ENCODE measurements at places on chromosomes 7 and 10. TPM values are rescaled to one million over a fixed set of nuclear protein-coding genes. Genes with fewer than 3 reads are reported as not detected.

- peaks cover 2% of the 10 kb centered on the region for H3K4me1 ChIP-seq
- DNase-seq: no peak
- no peaks in the 10 kb centered on the region for H3K27me3 ChIP-seq
Observed at GRCh38 chr7:91343420-91343960, 79.3 kb downstream of the FZD1 start.

GRCh38 chr10:13310518-13311176, 10.8 kb upstream of the PHYH start:
- no peaks in the 10 kb centered on the region for H3K36me3 ChIP-seq
- H3K4me3 ChIP-seq: no peak overlapping the region
- no peaks in the 10 kb centered on the region for H3K27me3 ChIP-seq

GRCh38 chr10:18822156-18822555, 162.9 kb downstream of the ARL5B start:
- no peak overlapping the region for H3K27ac ChIP-seq
- no peaks in the 10 kb centered on the region for H3K4me1 ChIP-seq
- H3K36me3 ChIP-seq: no peaks in the 10 kb centered on the region
- DNase-seq: no peak
- H3K27me3 ChIP-seq: no peaks in the 10 kb centered on the region
- no peak overlapping the region for H3K4me3 ChIP-seq

DNA sequence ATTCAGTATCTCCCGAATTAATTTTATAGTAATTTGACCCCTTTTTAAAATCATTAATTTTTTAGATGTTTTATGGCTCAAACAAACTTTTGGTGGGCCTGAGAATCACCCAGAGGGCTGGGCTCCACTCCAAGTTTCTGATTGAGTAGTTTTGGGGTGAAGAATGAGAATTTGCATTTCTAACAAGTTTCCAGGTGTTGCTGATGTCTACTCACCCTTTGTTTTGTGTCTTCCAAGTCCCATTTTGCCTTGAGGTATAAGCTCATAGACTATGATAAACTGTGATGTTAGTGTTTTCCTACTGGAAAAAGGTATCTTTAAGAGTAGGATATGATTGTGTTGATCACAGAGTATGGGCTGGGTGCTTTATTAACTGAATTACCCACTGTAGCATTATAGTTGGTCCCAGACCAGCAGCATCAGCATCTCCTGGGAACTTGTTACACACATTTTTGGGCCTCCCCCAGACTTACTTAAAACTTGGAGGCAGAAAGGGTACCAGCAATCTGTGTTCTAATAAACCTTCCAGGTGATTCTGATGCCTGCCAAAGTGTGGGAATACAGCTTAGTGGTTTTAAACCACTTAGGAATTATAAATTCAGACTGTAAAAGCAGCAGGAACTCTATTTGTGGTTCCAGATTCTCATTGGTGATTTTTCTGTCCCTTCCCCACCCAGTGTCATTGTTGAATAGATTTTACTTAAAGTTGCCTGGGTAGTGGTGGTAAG, 19.1 kb downstream of the ZNRF2 start:
- H3K36me3 ChIP-seq: no peaks in the 10 kb centered on the region
- no peaks in the 10 kb centered on the region for H3K27me3 ChIP-seq
- DNase-seq: no peak
- no peak overlapping the region for H3K4me3 ChIP-seq

- H3K27me3 ChIP-seq: no peaks in the 10 kb centered on the region
- no peak overlapping the region for H3K27ac ChIP-seq
- no peaks in the 10 kb centered on the region for H3K36me3 ChIP-seq
- no peak for DNase-seq
- peaks cover 2% of the 10 kb centered on the region for H3K4me1 ChIP-seq
Observed at GRCh38 chr7:50718311-50718710, 64.4 kb downstream of the GRB10 start.

GRCh38 chr10:132036887-132037675, 28.7 kb upstream of the JAKMIP3 start:
- no peaks in the 10 kb centered on the region for H3K36me3 ChIP-seq
- no peak overlapping the region for H3K27ac ChIP-seq
- no peaks in the 10 kb centered on the region for H3K27me3 ChIP-seq
- no peak for DNase-seq
- H3K4me1 ChIP-seq: peaks cover 4% of the 10 kb centered on the region
- H3K4me3 ChIP-seq: peak overlapping the region; percentile 29

- no peak overlapping the region for H3K27ac ChIP-seq
- DNase-seq: no peak
- no peaks in the 10 kb centered on the region for H3K36me3 ChIP-seq
- no peaks in the 10 kb centered on the region for H3K4me1 ChIP-seq
Observed at GRCh38 chr7:22223807-22224206, 133.1 kb downstream of the RAPGEF5 start.

GRCh38 chr10:72802763-72803505, 90.6 kb upstream of the OIT3 start:
- H3K27me3 ChIP-seq: no peaks in the 10 kb centered on the region
- DNase-seq: no peak
- no peak overlapping the region for H3K4me3 ChIP-seq
- H3K4me1 ChIP-seq: no peaks in the 10 kb centered on the region

GRCh38 chr7:14761510-14762296, 140.8 kb downstream of the DGKB start:
- H3K36me3 ChIP-seq: no peaks in the 10 kb centered on the region
- H3K4me3 ChIP-seq: no peak overlapping the region
- no peaks in the 10 kb centered on the region for H3K4me1 ChIP-seq
- DNase-seq: no peak
- no peak overlapping the region for H3K27ac ChIP-seq

GRCh38 chr10:30984563-30985328, 46.9 kb downstream of the ZNF438 start:
- H3K27me3 ChIP-seq: no peaks in the 10 kb centered on the region
- H3K27ac ChIP-seq: no peak overlapping the region
- DNase-seq: no peak

DNA sequence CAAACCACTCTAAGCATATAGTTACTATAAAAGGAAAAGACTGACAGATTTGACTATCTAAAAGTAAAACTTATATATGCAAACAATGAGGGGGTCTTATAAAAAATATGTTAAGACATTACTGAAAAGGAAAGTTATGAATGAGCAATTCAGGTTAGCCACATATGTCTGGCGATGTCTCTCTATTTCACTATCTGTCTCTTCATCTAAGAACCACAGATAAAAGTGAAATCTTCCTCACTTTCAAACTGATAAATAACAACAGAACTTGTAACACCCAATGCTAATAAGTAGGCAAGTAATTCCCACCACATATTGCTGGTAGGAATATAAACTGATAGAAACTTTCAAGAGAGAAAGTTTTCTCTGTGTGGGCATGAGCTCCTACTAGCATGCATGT, 138.2 kb downstream of the CHCHD3 start:
- no peak for DNase-seq
- H3K27ac ChIP-seq: no peak overlapping the region
- no peaks in the 10 kb centered on the region for H3K36me3 ChIP-seq

GRCh38 chr10:128514536-128514935, 388.3 kb upstream of the MKI67 start:
- H3K27ac ChIP-seq: no peak overlapping the region
- H3K4me1 ChIP-seq: no peaks in the 10 kb centered on the region
- H3K27me3 ChIP-seq: no peaks in the 10 kb centered on the region
- H3K4me3 ChIP-seq: no peak overlapping the region
- no peak for DNase-seq

Gene HMX2
- not detected for total RNA-seq

Gene OR2A7
- total RNA-seq: 3.8 TPM

Gene IFIT3
- 13.2 TPM for total RNA-seq

Gene PPIA
- total RNA-seq: 796 TPM

Gene GNAT3
- total RNA-seq: not detected

Measured in ovary (tissue), 10 donors.